ENCODE measurements at places on chromosomes 2 and 18.

DNA sequence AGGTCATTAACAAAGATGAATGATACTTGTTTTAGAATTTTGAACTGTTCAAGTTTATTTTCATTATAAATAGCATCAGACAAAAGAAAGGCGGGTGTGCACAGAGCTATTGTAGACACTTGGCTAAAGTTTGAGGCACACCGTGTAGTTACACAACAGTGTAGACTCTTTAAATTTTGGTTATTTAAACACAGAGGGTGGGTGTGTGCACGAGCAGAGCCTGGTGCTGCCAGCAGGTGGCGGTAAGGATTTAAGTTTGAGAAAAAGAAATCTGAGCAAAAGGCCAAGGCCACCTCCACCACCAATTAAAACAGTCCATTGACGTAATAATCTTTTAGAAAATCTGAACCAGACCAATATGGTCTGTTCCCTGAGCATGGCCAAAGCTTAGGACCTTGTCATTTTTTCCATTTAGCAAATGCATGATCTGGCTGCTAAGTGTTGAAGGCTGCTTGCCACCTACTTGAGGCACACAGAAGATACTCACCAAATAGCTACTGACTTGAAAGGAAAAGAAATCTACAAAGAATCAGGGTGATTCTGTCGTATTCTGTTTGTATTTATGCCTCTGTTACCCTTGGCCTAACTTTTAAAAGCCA, 14.3 kb downstream of the COPS7B start:
- DNase-seq = no peak

GRCh38 chr2:60002183-60002867, 551.1 kb downstream of the BCL11A start:
- no peak for DNase-seq

DNA sequence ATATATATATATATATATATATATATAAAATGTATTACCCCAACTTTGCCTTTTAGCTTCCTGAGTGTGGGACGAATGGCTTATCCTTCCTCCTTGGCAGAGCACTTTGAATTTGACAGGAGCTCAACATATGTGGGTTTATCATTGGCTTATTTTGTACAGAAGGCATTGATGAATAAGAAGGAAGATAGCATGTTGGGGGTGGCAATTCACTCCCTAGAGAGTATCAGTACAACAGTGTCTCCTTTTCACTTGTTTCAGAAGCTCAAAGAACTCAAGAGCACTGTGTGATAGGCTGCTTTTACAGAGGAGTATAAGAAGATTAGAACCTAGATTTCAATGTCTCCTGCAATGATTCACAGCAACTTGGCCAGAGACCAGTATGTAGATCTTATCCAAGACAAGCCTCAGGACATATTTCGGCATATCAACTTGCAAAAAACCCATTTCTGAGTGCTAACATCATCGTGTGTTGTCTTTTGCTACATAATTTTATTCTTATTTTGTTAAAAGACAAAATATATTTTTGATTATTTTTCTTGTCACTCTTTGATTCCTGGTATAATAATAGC, 345.8 kb downstream of the SOCS6 start:
- no peak for DNase-seq

DNA sequence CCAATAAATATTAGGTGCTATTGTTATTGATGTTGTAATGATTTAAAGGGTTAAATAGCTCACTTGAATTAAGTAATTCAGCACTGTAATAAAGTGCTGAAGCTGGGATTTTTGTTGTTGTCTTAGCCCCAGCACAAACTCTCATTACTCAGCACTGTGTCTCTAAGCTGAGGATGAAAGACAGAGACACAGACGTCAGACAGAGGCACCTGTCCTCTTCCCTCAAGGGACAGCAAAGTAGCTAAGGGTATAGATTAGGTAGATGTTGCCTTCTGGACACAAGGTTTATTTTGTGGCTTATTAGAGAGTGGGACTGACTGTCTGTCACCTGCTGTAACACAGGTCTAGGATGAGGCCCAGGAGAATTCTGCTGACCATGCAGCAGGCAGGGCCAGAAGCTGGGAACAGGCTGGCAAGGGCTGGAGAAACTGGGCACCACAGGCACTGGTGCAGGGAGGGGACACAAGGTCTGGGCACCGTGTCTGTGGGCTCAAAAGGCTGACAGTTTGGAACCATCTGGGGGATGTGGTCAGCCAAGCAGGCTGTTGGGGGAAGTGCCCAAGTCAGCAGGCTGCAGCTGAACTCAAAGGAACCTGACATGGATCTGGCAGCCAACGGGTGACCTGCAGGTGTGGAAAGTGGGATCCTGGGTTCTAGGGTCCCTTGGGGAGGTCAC, 20.0 kb upstream of the PTPN4 start:
- DNase-seq = peak; percentile 49

DNA sequence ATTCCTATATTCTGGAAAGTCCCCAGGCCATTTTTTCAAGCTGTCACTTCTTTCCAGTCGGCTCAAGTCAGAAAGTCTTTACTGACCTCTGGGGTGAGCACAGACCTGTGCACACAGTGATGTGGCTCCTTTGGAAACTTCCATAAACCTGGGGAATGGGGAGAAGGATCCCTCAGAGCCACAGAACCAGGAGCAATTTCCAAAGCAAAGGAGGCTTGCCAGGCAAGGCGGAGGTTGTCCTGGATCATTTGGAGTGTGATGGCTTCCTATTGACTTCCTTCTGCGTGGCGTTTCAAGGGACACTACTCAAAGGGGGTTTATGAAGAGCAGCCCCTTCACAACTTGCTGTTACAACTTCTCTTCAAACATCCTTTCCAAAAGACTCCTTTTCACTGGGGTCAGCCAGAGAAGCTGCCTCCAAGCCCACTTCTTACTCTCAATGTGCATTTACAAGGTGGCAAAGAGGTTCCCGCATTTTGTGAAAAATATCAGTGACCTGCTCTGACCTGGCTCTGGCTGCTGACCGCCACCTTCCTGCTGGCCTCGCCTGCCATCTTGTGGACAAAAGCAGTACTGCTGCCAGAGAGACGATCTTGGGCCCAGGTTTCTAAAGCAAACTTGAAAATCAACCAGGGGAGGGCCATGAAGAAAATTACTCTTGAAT, 18.2 kb upstream of the TMEM247 start:
- no peak for DNase-seq

- DNase-seq = no peak
Measured at GRCh38 chr2:159111346-159111927, 143.0 kb downstream of the TANC1 start.

DNA sequence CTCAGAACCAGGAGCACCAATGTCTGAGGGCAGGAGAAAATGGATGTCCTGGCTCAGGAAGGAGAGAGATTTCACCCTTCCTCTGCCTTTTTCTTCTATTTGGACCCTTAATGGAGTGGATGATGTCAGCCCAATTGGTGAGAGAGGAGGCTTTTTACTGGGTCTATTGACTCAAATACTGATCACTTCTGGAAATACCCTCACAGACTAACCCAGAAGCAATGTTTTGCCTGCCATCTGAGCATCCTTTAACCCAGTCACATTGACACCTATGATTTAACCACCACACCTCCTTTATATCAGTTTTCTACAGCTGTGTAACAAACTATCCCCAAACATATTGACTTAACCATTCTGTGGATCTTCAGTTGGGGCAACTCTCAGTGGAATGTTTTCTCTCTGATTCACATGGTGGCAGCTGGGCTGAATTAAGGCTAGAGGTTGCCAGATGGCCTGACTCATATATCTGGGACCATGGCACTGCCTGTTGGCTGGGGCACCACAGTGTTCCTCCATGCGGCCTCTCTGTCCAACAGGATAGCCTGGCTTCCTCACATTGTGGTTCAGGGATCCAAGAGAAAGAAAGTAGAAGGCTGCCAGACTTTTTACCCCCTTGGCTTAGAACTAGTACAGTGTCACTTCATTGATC, 18.2 kb upstream of the MBOAT2 start:
- no peak for DNase-seq

- no peak for DNase-seq
Measured at GRCh38 chr2:185274718-185275484, 463.7 kb upstream of the FSIP2 start.

Measured in mesenteric fat pad (tissue), 1 donor.